Body of pancreas (tissue), 4 donors: ENCODE measurements at places on chromosomes 3 and 15.

GRCh38 chr15:41435037-41435786 is 18.3 kb downstream of the RTF1 start:
- H3K4me1 ChIP-seq: no peaks in the 10 kb centered on the region
- H3K36me3 ChIP-seq: no peaks in the 10 kb centered on the region
- H3K27ac ChIP-seq: no peak overlapping the region
- no peak for DNase-seq

GRCh38 chr3:73939985-73940384 is 315.2 kb upstream of the PDZRN3 start:
- no peak overlapping the region for H3K27ac ChIP-seq
- H3K27me3 ChIP-seq: no peaks in the 10 kb centered on the region
- H3K4me3 ChIP-seq: no peak overlapping the region
- no peaks in the 10 kb centered on the region for H3K36me3 ChIP-seq

DNA sequence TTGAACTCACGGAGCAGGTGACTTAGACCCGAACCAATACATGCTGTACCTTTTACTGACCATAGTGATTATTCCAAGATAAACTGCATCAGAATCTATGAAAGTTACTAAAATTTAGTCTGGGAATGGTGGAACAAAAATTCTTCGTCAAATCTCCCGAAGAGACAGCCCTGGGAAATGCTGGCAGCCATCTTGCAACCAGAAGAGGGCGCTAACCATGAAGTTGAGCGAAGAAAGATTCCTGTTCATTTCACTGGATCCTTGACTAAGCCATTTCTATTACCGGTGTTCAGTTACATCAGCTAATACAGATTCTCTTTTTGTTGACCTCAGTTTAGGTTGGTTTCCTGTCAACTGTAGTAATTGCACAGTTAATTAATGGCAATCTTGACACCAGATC is 199.6 kb downstream of the SLC9A9 start:
- peaks cover 7% of the 10 kb centered on the region for H3K4me1 ChIP-seq
- H3K27ac ChIP-seq: no peak overlapping the region
- H3K36me3 ChIP-seq: no peaks in the 10 kb centered on the region
- no peak for DNase-seq
- no peak overlapping the region for H3K4me3 ChIP-seq
- no peaks in the 10 kb centered on the region for H3K27me3 ChIP-seq

DNA sequence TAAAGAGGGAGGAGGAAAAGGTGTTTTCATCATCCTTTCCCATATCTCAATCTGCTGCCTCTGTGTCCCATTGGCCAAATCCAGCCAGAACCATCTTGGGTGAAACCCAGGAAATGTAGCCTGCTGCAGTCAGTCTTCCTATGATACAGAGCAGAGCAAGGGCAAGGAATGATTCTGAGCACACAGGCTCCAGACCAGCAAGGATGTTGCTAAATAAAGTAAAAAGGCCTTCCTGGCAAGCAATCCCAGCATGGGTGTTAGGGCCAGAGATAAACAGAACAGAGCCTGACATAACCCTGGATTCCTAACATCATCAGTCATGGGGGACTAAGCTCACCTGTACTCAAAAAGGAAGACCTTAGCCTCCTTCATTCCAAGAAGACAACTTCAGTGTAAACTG is 90.7 kb upstream of the AGTR1 start:
- peaks cover 13% of the 10 kb centered on the region for H3K4me1 ChIP-seq
- H3K4me3 ChIP-seq: no peak overlapping the region
- H3K27ac ChIP-seq: no peak overlapping the region
- peak; percentile 15 for DNase-seq

DNA sequence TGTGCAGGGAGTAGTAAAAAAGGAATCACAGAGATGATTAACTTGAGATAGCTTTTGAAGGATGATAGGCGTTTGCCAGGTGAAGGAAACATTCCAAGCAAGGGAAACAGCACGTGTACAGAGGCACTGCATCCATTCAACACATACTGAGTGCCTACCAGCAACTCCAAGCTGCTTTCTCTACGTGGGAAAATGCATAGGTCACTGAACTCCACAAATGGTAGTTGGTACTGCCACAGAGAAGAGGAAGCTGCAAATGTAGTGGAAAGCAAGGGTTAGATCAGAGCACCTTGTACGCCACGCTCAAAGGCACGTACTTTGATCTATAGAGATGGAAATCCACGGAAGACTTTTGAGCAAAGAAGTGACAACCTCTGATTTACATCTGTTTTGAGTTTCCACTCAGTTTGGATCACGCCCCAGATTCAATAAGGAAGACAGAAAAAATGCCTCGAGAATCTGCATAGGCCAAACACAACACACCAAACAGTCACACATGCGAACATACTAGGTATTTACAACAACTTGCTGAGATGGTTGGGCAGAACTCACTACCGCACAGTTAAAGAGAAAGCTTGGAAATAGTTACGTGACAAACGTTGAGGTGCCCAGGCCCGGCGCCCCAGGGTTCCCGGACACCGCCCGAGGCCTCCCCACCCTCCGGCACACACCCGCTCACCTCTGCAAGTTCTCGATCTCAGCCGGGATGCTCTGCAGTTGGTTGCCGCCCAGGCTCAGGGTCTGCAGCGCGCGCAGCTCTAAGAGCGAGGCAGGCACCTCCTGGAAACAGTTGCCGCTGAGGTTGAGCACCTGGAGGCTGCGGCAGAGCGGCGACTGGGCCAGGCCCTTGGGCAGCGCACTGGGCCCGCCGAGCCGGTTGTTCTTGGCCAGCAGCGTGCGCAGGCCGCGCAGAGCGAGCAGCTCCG is 826 bp downstream of the LRRC58 start:
- H3K27ac ChIP-seq: peak overlapping the region; percentile 94
- no peaks in the 10 kb centered on the region for H3K27me3 ChIP-seq
- no peak for DNase-seq
- H3K36me3 ChIP-seq: no peaks in the 10 kb centered on the region
- H3K4me3 ChIP-seq: peak overlapping the region; percentile 82

DNA sequence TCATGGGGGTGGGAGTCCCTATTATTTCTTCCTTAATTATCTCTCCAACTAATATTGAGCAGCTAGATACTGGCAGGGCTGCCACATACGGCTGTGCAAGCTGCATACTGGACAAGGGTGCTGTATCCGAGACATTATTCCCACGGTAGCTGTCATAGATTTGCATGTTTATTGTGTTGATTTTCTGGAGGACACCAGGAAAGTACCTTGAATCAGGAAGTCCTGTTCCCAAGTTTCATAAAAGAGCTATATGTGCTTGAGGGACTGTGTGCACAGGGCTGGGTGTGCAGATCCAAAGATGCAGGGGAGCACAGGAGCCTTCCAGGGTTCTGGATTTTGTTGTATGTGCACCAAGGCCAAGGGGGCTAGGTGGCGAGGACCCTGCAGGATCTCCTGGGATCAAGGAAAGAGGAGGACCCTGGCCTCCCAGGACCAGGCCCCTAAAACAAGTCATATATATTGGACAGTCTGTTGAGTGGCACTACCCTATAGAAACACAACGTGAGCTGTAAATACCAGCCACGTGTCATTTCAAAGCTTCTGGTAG is 119.2 kb upstream of the ALDH1A3 start:
- no peaks in the 10 kb centered on the region for H3K4me1 ChIP-seq
- no peaks in the 10 kb centered on the region for H3K27me3 ChIP-seq
- DNase-seq: no peak
- no peak overlapping the region for H3K27ac ChIP-seq
- H3K4me3 ChIP-seq: no peak overlapping the region

GRCh38 chr3:102129760-102130608 is 280.7 kb downstream of the NFKBIZ start:
- no peak overlapping the region for H3K4me3 ChIP-seq
- peaks cover 17% of the 10 kb centered on the region for H3K4me1 ChIP-seq
- no peaks in the 10 kb centered on the region for H3K36me3 ChIP-seq

DNA sequence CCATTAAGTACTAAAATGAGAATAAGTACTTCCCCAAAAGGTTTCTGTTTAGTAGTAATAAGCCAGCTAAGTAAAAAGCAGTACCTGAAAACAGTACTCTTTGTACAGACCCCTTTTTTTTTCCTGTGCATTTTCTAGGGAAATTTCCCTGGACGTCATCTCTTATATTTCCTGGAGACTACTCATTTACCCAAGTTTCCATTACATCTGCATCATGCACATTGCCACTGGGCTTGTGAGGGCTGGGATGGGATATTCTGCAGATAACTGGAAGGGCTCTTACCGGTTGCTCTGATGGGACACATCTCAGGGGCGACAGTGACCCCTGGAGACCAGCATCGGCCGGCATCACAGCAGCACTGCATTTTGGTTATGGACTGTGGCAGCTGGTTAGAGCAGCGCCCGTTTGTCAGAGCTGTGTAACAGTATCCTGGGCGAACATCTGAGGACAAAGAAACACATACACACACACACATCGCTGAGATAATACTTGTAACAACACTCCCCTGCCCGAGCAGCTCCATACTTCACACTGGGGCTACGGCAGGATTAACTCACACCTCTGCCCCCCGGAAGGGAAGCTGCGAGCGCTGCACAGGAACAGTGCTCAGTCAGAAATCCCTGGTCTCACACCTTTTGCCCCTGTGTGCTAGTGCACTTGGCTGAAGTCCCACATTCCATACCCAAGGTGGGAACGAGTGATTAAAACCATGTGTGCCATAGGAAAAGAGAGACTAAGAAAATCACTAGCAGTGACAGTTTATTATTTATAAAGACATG is 124.9 kb downstream of the FBN1 start:
- no peaks in the 10 kb centered on the region for H3K4me1 ChIP-seq
- no peaks in the 10 kb centered on the region for H3K27me3 ChIP-seq
- H3K4me3 ChIP-seq: no peak overlapping the region
- no peaks in the 10 kb centered on the region for H3K36me3 ChIP-seq

- peaks cover 32% of the 10 kb centered on the region for H3K4me1 ChIP-seq
- H3K4me3 ChIP-seq: no peak overlapping the region
- no peaks in the 10 kb centered on the region for H3K27me3 ChIP-seq
- no peaks in the 10 kb centered on the region for H3K36me3 ChIP-seq
- no peak for DNase-seq
Observed at GRCh38 chr3:15476378-15476777, 45.1 kb downstream of the COLQ start.

GRCh38 chr15:39624806-39625205 is 43.9 kb downstream of the THBS1 start:
- no peaks in the 10 kb centered on the region for H3K27me3 ChIP-seq
- H3K36me3 ChIP-seq: no peaks in the 10 kb centered on the region
- H3K4me3 ChIP-seq: no peak overlapping the region
- H3K4me1 ChIP-seq: peaks cover 15% of the 10 kb centered on the region
